Prostate gland (tissue), 2 donors: ENCODE measurements at places on chromosomes 4 and X. TPM values are rescaled to one million over a fixed set of nuclear protein-coding genes. Genes with fewer than 3 reads are reported as not detected.
A peak's percentile ranks its signal among the peaks of the same experiment; 100 is the strongest.

CT45A10 gene
- not detected for total RNA-seq

- no peak for DNase-seq
These were observed 2.0 kb upstream of the THAP9 start for GRCh38 chr4:82898322-82899243.

GRCh38 chr4:155899891-155900290 is 3.6 kb upstream of the TDO2 start:
- DNase-seq: no peak

MAGEB2 gene
- not detected for total RNA-seq

DNA sequence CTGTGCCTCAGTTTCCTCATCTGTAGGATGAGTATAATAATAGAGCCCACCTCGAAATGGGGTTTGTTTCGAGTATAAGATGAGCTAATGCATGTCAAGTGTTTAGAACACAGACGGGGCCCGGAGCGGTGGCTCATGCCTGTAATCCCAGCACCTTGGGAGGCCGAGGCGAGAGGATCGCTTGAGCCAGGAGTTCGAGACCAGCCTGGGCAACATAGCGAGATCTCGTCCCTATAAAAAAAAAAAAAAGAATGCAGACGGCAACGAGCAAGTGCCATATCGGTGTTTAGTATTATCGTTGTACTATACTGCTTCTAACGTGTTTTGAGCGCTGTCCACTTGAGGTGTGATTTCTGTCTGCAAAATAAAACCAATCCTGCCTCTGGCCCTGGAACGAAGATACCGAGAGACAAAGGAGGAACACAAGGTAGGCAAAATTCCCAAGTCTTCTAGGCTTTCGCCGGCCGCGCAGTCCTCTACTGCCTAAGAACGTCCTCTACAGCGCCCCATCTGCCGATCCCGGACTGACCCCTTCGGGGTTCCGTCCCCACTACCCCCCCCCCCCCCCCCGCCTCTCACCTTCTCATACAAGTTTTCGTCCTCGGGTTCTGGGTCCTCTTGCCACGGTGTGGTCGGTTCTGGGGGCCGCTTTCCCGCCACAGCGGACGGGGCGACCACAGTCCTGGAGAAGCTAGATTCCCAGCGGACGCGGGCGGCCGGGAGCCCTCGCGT is 442 bp downstream of the NDUFB11 start:
- DNase-seq: peak; percentile 6

DNA sequence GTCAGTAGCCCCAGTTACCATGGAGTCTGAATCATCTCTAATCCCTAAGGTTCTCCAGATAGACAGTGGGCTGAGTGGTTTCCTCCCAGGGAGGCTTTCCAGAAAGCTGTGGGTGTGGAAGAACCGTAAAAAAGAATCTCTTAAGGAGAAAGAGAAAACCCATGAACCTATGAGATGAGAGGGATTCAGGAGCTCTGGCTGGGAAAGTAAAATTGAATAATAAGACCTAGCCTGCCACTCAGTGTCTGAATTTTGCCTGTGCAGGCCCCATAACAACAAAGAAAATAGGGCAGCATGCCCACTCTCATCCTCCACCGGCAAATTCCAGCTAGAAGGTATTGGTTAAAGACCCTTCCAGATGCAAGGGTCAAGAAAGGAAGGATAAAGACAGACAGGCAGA is 16.9 kb downstream of the AWAT2 start:
- no peak for DNase-seq

- no peak for DNase-seq
These were observed 30.7 kb upstream of the RAPGEF2 start for GRCh38 chr4:159071969-159072765.

DNA sequence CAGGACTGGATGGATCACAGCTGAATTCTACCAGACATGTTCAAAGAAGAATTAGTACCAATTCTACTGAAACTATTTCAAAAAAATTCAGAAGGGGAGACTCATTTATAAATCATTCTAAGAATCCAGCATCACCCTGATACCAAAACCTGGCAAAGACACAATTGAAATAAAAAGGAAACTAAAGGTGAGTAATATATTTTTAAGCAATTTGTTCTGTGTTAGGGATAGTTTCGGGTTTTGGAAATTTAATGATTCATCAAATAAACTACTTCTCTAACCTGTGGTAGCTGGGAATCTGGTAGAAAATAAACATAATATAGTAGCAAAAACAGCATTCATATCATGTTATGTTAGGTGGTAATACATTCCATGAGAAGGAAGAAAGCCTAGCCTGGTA is 662.2 kb upstream of the BOD1L1 start:
- DNase-seq: no peak
